ENCODE measurements at places on chromosomes 5 and 9. TPM values are rescaled to one million over a fixed set of nuclear protein-coding genes. Genes with fewer than 3 reads are reported as not detected.

NR5A1 gene
- not detected for total RNA-seq

GFI1B gene
- not detected for total RNA-seq

CCL19 gene
- not detected for total RNA-seq

CENPP gene
- total RNA-seq: 7.0 TPM

ZNF483 gene
- 0.92 TPM for total RNA-seq

LCN2 gene
- total RNA-seq: 3.8 TPM

TAF1L gene
- total RNA-seq: not detected

ANKRD34B gene
- 0.18 TPM for total RNA-seq

TEX48 gene
- not detected for total RNA-seq

ARID3C gene
- total RNA-seq: 0.23 TPM

ARSI gene
- 47.8 TPM for total RNA-seq

SYK gene
- 0.09 TPM for total RNA-seq

TJP2 gene
- total RNA-seq: 5.0 TPM

IRX1 gene
- total RNA-seq: not detected

TSSK1B gene
- not detected for total RNA-seq

DBH gene
- total RNA-seq: not detected

SVEP1 gene
- total RNA-seq: 1.8 TPM

SCGB3A2 gene
- total RNA-seq: not detected

CFAP157 gene
- total RNA-seq: 0.06 TPM

DOCK8 gene
- total RNA-seq: 0.23 TPM
